Jurkat, Clone E6-1 (cell line): ENCODE measurements at places on chromosomes 6 and 20.

GRCh38 chr6:125984311-125984710, 2.0 kb upstream of the TRMT11 start:
- no peak for DNase-seq

DNA sequence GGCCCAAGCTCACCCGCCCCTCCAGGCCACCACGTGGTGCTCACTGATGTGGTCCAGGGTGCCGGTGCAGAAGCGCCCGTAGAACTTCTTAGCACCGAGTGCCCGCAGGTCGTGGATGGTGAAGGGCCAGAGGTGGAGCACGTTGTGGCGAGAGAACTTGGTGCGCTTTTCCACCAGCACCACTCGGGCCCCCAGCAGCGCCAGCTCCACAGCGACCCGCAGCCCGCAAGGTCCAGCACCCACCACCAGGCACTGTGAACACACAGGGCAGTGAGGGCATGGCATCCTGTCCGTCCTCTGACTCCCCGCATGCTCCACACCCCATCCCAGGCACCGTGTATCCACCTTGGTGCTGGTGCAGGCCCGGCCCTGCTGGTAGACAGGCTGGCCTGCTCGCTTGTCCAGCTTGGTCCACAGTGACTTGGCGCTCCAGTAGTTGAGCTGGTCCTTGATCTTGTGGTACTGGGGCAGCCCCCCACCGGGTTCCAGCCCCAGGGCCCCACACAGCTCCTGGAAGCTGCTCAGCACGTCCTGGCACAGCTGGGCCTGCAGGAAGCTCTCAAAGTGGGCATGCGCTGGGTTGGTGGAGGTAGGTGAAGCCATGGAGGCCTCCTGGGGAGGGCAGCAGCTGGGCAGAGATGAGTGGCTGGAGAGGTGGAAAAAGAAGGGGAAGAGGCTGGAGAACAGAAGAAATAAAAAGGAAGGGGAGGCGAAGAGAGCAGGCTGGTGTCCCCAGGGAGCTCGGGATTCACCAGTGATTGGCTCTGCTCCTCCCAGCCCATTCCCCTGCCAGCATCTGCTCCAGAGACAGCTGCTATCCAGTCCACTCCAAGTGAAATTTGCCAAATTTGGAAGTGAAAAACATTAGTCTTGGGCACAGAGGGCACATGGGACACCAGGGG, 1.7 kb downstream of the MICAL1 start:
- DNase-seq: no peak

DNA sequence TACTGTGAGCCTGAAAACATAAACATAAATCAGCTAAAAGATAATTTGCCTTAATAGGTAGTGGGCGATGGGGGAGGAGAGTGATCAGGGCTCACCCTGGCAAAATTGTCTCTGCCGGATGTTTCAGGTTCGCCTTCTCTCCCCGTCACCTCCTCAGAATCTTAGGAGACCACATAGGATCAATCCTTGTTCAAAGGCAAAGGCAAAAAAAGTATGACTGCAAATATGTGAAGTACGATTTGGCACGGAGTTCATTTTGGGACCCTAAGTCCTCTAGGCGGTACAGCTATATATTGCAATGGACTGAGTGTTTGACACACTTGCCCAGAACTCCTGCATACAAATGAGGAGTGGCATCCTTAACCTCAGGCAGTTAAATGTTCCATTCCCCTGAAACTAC, 649.2 kb upstream of the FLRT3 start:
- no peak for DNase-seq

DNA sequence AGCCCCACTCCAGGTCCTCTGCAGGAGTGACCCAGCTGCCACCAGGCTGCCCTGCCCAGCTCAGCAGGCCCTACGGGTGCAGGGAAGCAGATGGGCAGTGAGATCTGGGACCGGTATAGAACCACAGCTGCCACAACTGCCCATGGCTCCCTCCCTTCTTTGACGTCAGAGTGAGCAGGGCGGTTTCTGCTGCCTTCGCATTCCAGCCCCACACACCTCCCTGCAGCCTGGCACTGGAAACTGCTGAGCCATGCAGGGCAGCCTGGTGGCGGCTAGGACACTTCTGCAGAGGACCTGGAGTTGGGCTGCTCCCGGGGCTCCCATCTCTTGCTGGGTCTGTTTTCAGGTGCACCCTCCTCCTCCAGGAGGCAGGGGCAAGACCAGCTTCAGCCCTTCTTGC, 101.6 kb upstream of the CD93 start:
- DNase-seq: no peak

- no peak for DNase-seq
These were observed 57.8 kb upstream of the TPD52L1 start for GRCh38 chr6:125095580-125096301.

DNA sequence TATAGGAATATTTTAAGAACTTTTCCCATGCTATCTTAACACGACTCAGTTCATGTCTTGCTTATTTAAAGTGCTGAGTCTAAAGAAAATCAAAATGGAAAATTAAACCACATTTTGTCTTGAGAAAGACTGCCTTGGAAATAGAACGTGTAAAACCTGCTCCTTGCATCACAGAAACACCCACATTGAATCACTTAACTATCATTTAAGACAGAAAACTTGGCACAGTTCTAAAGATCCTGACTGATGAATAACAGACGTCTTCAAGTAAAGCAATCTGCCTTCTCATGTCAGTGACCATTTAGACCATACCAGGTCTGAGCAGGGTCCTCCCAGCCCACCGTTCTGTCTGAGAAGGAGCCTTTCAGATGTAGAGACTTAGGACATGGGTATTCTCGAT, 7.4 kb downstream of the PERP start:
- no peak for DNase-seq

- no peak for DNase-seq
These were observed 171.6 kb downstream of the THBS2 start for GRCh38 chr6:169082093-169082492.

- DNase-seq: no peak
These were observed 19.1 kb upstream of the PANK2 start for GRCh38 chr20:3869839-3870634.

DNA sequence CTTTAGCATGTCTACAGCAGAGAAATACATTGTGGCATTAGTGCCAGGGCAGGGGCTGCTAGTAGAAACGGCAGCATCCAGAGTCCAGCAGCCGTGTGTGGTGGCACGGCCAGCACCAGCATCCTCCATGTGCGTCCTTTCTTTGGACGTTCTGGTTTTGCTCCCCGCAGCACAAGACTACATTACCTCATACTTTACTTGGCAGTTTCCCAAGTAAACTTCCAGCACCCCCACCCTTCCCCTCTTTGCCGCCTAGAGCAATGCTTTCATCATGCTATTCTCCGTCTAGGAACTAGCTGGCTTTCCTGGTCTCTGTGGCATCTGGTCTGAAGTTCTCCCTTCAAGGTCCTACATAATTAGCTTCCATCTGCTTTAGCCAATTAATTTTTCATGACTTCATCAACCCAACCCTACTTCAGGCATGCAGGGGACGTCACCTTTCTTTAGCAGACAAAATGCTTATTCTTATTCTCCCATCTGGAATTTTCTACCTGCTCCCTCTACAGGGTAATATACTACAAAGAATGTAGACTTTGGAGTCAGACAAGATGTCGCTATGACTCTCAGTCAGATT, 67.6 kb downstream of the BLOC1S5 start:
- DNase-seq: no peak
